NCI-H2107 (cell line): ENCODE measurements at places on chromosomes 12 and 14.

DNA sequence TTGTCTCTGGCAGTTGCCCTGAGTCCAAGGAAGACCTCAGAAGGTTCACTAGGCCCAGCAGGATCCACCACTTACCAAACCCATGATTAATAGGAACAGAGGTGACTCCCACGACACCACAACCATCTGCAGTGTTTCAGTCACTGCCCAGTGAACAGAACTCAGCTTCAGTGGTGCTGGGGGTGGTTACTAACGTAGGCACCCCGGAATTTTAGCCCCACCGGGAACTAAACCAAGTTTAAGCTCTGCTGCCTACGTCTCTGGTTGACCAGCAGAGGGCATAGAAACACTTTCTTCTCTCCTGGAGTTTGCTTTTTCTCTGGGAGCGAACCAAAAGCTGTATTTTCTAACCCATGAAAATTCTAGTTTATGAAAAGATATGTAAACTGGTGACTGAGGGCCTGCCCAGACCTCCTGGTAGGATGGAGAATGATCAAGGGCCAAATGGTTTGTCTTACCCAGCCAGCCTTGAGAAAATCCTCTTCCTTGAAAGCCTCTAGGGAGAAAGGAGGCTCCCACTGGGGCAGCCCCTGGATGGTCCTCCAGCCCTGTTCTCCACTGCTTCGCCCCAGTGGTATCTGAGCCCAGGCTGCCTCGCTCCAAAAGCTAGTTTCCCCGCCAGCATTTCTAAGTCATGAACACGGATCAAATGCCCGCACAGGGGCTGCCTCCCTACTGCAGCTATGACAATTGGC, 379.8 kb downstream of the DPF3 start:
- DNase-seq = no peak

- no peak for DNase-seq
Observed at GRCh38 chr12:70402597-70402996, 36.5 kb downstream of the KCNMB4 start.

DNA sequence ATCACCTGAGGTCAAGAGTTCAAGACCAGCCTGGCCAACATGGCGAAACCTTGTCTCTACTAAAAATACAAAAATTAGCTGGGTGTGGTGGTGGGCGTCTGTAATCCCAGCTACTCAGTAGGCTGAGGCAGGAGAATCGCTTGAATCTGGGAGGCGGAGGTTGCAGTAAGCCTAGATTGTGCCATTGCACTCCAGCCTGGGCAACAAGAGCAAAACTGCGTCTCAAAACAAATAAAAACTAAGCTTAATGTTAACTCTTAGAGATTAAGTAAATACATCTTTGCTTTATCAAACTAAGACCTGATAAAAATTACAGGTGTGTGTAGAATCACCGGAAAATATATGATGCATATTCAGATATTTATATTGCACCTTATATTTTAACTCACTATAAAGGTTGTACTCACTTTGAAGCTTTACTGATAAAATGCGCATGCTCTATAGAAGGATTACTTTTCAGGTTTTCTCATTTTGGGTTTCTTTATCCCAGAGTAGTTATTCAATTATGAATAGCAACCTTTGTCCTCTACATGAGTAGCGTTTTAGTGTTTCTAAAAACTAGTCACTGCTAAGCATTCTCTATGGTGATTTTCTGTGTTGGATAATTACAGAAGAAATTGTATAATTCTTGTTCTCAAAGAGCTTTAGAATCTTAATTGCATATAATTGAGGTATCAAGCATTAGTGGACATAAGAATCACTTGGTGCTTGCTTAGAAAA, 9.4 kb downstream of the ARID4A start:
- DNase-seq = no peak

- no peak for DNase-seq
Observed at GRCh38 chr14:50061664-50062437, 54.5 kb downstream of the VCPKMT start.

- no peak for DNase-seq
Observed at GRCh38 chr12:15893260-15893659, 11.1 kb downstream of the STRAP start.

- DNase-seq = no peak
Observed at GRCh38 chr14:61749264-61749663, 13.0 kb upstream of the SNAPC1 start.

GRCh38 chr12:83143950-83144349, 457.2 kb downstream of the TMTC2 start:
- DNase-seq = no peak

DNA sequence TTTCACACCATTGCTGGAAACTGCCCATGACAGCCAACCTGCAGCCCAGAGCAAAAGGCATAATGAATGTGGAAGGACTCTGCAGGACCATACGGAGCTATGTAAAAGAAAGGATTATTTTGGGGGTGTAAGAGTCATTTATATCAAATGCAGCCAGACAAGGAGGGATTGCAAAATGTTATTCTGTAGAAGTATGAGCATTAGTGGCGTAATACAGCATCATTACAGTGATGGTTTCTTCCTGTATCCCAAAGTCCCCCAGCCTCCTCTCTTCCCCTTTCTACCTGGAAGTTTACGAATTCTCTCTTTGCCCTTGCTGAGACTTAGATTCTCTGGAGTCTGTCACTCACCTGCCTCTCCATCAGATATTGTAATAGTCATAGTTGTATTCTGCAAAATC, 89.9 kb downstream of the BORCS5 start:
- no peak for DNase-seq

GRCh38 chr14:26415618-26416123, 182.2 kb downstream of the NOVA1 start:
- DNase-seq = no peak

- no peak for DNase-seq
Observed at GRCh38 chr14:91305650-91306431, 61.3 kb upstream of the GPR68 start.

DNA sequence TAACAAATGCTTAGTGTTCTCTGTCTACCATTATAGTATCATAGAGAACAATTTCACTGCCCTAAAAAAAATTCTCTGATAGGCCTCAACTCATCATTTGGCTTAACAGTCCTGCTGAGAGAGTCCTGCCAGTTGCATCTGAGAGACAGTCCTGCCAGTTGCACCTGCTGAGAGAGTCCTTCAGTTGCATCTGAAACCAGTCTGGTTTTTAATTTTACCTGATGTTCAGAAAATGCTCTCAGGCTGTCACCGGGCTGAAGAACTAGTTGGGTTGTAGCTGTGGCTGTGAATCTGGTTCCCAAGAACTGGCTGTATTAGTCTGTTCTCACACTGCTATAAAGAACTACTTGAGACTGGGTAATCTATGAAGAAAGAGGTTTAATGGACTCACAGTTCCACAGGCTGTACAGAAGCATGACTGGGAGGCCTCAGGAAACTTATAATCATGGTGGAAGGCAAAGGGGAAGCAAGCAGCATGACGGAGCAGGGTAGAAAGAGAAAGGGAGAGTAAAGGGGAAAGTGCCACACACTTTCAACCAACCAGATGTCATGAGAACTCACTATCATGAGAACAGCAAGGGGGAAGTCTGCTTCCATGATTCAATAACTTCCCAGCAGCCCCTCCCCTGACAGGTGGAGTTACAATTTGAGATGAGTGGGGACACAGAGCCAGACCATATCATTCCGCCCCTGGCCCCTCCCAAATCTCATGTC, 51.6 kb downstream of the PRKCH start:
- DNase-seq = no peak

- DNase-seq = no peak
Observed at GRCh38 chr14:68819260-68819691, 26.4 kb upstream of the ZFP36L1 start.

- no peak for DNase-seq
Observed at GRCh38 chr12:92511786-92512185, 191.0 kb upstream of the PLEKHG7 start.

- DNase-seq = no peak
Observed at GRCh38 chr12:10722905-10723746, at the start of gene YBX3. Gene YBX3 (minus strand): TSS chr12:10723323. CDS start chr12:10723111, 212 bp downstream.

DNA sequence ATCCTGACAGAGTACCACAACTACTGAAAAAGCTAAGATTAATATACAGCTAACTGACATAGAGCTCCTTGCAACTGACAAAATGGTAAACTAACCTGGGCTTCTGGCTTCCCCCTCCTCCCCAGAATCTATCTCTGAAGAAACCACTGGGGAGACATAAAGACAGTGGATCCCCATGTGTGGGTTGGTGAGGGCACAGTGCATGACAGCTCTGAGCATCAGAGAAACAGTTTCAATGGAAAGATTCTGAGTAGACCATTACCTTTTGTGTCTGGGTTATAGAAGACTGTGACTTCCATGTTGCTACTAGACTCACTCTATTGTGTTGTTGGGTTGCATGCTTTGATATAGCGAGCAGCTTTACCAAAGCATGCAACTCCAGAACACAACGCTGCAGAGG, 247.4 kb downstream of the EFCAB11 start:
- DNase-seq = no peak

DNA sequence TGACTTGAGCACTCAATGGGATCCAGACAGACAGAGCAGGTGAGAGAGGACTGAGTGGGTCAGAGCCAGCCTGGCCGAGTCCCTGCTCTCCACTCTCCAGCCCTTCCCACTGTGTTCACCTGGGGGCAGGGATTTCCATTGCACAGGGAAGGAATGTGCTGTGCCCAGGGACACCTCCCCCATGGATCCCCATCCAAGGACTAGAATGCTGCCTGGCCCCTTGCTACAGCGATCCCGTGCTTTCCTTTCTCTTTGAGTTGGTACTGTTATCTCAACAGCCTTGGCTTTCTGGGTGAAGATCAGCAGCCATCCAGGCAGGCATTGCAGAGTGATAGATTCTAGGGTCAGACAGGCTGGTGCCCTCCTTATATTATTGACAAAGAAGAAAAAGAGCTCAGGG, 60.3 kb upstream of the DLK1 start:
- DNase-seq = no peak

GRCh38 chr14:100102156-100102785, 37.0 kb downstream of the EVL start:
- no peak for DNase-seq

- no peak for DNase-seq
Observed at GRCh38 chr14:33127531-33127930, 188.9 kb downstream of the NPAS3 start.

- DNase-seq = no peak
Observed at GRCh38 chr14:105528586-105529318, 2.4 kb downstream of the TMEM121 start.

DNA sequence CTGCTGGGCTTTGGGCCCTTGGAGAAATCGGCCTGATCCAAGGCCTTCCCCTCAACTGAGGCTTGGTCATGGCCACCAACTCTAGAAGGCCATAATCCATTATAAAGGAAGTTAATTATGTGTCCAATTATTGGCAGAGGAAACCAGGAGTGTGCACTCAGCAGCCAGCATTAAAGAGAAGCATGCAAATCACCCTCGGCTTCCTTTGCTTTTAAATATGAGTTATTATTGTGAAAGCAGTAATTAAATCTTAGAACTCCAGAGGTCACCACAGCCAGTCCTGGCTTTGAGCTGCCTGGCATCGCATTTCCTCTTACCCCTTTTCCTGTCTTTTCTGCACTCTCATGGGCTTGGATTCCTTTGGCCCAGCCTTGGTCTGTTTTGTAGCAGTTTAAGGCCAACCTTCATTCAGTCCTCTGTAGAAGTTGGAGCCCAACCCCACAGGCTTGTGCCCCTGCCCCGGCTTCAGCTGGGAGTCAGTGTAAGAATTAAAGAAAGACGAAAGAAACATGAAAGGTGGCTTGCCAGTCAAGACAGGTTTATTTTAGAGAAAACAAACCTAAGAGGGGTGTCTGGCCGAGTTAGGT, 14.7 kb upstream of the KRT86 start:
- DNase-seq = no peak

GRCh38 chr12:108565976-108566375, 3.6 kb downstream of the ISCU start:
- DNase-seq = peak; percentile 95

- DNase-seq = no peak
Observed at GRCh38 chr12:44358636-44359035, 517.5 kb downstream of the NELL2 start.

- DNase-seq = no peak
Observed at GRCh38 chr14:97382616-97383226, 585.5 kb downstream of the VRK1 start.
